ENCODE measurements at places on chromosomes 7 and 10.

DNA sequence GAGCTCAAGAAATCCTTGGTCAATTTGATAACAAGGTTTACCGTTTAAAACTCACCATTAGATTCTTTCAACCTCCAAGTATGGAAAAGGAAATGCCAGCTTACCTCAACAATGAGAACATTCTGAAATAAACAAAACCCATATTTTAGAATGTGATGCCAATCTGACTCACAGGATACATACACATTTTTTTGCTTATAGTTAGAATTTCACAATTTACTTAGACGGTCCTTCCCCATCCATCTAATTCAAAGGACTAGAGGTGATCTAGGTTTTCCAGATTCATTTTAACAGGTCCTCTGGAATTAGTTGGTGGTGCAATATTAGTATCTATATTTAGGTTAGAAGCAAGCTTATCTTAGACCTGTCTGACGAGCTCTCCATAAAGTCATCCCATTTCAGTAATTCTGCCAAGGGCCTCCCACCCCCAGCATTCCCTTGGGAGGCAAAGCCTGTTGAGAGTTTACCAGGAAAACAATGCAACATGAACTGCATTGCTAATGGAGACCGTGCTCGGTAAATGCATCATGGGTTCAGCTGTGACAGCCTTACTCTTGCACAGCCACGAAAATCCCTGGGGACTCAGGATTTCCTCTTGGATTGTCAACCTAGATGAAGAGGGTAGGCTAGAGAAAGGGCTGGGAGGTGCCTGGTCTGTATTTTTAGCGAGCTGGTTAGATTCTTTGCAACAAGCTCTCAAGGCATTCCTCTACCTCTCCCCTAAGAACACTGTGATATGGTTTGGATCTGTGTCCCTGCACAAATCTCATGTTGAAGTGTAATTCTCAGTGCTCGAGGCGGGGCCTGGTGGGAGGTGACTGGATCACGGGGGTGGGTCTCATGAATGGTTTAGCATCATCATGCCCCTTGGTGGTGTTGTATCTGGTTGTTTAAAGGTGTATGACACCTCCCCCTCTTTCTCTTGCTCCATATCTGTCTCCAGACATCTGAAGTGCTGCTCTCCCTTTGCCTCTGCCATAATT, 93.8 kb downstream of the PRTFDC1 start:
- no peak for DNase-seq

- no peak for DNase-seq
These were observed 61.5 kb upstream of the ELMO1 start for GRCh38 chr7:37510043-37510634.

DNA sequence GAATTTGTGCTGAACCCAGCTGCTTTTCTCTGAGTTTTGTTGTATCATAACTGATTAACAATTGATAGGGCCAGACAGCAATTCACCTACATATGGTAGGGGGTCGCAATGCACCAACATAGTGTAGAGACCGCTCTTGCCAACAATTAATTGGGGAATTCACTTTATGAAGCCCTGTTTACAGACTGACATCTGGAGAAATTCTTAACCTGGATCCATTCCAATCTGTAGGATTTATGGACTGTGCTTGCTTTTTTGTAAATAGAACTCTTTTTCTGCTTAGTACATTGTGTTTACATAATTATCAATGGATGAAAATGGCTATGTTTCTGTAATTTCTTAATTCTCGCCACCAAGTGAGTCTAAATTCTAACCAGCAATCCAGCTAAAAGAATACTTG, 311.7 kb upstream of the BMPER start:
- no peak for DNase-seq

DNA sequence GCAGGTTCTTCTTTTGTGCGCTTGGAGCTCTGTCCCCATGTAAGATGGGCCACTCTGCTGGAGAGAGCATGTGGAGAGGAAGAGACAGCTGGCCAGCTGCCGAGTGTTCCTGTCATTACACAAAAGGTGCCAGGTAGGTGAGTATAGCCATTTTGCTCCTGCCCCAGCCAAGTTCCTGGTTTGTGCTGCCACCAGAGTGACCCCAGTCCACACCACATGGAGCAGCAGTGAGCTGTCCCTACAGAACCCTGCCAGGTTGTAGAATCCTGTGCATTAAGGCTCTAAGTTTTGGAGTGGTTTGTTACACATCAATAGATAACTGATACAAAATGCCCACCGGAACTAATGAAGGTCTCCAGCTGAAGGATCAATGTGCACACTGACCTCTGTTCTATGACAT, 84.6 kb upstream of the GHITM start:
- DNase-seq: no peak

DNA sequence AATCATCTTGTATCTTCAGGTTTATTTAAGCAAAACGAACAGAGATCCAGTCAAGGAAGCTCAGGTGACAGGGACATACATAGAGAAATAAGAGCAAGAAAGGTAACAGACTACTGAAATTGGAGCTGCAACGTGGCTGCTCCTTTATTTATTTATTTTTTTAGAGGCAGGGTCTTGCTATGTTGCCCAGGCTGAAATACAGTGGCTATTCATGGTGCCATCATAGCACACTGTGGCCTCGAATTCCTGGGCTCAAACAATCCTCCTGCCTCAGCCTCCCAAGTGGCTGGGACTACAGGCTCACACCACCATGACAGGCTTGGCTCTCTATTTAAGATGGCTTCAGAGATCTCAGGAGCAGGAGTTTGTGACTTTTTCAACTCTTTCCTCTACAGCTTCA, 46.4 kb downstream of the COL1A2 start:
- DNase-seq: no peak

GRCh38 chr10:125734823-125735222, 15.3 kb downstream of the EDRF1 start:
- no peak for DNase-seq

DNA sequence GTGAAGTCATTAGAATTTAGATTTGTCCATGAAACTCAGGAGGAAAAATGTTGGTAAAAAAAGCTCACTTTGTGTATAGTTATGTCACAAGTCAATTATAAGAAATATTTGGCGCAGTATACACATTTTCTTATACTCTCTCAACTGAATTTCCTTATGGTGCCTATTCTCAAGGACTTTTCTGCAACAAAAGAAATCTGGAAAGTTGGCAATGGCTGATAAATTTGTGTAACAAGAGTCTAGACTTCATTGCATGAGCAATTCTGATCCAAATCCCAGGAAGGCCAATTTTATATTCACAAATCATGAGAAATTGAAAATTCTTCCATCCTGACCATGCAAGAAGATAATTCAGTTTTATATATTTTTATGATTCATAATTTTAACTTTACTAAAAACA, 35.7 kb downstream of the PPP1R3A start:
- no peak for DNase-seq

- DNase-seq: no peak
These were observed 25.1 kb downstream of the ZNF467 start for GRCh38 chr7:149748076-149748874.

DNA sequence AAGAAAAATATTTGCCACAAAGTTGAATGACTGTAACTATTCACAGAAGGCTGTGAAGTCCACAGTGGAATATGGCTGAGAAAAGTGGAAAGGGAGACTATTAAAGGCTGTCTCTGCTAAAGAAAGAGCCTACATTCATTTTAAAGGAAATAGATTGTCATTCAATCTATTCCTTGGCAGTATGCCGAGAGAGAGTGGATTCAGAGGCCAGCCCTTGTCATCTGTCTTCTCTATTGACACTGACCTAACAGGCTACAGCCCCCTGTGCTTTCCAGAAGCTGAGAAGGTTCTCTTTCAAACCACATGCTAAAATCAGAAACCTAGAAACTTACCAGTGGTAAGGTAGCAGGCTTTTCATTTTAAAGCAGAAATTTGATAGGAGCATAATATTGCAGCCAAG, 12.1 kb downstream of the ODAD2 start:
- no peak for DNase-seq

DNA sequence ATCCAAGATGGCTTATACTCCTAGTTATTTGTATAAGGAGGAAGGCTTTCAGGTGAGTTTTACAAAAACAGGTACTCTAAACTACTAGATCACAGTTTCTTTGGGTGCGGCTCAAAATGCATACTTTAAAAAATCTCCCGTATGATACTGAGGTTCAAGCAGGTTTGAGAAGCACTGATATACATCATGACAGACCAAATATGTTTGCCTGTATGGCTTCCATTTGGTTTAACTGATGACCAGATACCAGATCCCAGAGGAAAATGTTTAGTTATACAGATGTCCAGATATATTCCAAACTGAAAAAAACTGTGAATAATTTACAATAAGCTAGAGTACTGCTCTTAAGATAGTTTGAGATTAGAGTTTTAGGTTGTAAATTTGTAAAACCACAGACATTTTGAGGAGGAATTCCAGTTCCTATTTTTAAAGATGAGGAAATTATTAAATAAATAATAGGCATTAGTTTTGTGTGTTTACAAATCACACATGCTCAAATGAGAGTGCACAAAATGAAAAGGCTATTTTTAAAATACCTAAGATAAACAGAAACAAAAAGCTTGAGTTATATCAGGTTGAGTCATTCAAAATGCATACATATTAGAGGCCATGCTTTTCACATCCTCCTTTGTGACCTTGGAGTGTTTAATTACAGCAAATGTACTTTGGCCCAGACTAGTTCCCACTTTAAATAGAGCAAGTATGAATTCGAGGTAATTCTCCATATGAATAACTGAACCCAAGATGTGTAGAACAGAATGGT, 60.5 kb downstream of the SEMA3C start:
- no peak for DNase-seq

DNA sequence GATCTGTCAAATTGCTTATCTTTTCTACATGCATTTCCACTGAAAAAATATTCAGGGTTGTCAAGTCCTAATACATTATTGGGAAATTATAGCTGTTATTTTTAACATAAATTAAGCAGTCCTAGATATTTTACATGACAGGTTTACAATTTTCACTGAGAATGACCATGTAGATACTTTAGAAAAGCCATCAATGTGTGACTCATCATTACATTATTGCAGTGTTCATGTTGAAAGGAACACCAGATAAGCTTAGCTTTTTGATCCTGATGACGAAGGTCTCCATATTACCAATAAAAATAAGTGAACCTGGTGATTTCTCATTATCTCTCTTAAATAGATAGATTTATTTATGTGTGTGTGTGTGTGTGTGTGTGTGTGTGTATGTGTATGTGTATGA, 529.5 kb upstream of the PCDH15 start:
- no peak for DNase-seq

GRCh38 chr10:104941662-104942061, 300.6 kb downstream of the SORCS3 start:
- no peak for DNase-seq

GRCh38 chr7:131007439-131008330, 273.7 kb upstream of the KLF14 start:
- no peak for DNase-seq

DNA sequence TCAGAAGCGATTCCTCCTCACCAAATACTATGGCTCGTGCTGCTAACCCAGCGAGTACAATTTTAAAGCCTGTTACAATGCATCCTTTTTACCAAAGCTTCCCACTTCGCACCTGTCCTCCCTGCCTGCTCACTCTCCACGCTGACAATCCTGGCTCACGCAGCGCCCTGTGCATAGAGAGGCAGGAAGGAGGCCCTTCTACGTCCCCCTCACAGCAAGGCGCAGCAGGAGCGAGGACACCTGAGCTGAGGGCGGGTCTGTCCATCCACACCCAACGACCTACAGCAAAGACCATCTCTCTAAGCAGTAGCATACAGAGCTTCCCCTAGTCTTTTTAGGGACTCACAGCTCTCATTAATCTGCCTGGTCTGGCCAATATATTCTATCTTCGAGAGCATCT, 46.0 kb downstream of the MKI67 start:
- no peak for DNase-seq

GRCh38 chr10:101063548-101064414, 2.0 kb downstream of the KAZALD1 start:
- DNase-seq: no peak

DNA sequence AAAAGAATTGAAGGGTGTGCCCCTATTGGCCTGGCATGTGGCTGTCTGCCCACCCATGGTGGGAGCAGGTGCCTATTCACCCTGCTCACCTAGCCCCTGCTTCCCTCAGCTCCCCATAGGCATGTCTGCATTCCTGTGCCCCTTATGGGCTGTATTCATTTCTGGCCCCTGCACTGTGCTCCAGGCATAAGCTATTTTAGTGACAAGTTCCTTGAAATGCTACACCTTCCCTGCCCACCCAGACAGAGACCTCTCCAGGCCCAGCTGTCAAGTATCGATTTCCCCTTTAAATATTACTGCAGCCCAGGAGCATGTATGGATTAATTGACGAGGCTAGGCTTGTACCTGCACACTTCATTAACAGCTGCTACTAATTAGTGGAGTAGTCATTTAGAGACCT, 235.4 kb downstream of the RPS24 start:
- no peak for DNase-seq

DNA sequence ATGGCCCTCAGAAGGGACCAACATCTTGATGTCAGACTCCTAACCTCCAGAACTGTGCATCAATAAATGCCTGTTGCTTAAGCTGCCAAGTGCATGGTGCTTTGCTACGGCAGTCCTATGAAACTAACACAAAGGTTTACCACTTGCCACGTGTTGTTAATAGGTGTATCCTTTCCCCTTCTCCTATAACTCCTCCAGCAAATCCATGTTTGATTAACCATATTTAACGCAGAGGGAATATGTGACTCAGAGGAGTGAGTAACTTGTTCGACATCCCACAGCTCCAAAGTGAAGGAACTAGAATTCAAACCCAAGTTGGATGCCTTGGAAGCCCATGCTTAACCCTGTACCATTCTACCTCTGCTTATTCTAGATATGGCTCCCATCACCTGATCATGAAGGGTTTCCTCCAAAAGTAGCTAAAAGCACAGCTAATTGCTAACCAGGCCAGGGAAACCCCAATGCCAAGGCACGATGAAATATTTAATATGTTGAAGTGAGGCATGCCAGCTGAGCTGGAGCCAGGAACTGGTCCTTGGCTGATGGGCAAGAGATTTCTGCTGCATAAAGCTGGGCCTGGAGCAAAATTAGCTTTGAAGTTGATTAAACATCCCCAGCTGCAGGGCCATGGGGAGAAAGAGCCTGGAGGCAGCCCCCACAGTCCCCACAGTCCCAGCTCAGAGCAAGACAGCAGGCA, 131.9 kb downstream of the C10orf90 start:
- no peak for DNase-seq

DNA sequence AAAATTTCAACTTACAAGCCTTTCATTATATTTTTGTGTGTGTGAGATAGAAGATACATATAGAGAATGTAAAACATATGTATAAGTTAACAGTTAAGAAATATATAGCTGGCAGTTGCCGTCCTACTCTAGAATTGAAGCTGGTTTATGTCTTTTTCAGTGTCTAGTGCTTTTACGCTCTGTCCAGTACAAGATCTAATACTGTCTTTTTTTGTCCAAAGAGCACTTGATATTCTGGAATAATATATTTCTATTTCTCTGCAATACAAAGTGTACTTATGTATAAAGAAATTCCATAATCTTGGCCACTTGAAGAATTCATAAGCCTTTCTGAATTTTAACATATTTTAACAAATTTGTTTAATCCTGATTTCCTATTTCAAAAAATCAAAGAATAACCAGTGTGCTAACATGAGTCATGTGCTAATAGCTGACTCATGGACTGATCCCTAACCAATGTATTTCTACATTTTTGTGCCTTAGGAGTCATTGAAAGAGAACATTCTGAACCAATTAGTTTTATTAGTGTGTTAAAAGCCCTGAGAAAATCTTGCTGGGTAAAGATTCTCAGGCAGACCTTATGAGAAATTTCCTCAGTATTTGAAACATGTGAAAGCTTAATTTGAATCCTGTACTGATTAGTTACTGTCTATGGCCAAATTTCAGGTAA, 73.2 kb upstream of the CCAR1 start:
- DNase-seq: no peak
